Upper lobe of right lung (tissue), 1 donor: ENCODE measurements at places on chromosomes 2 and 18. TPM values are rescaled to one million over a fixed set of nuclear protein-coding genes. Genes with fewer than 3 reads are reported as not detected.
A peak's percentile ranks its signal among the peaks of the same experiment; 100 is the strongest.

The SPATA3 gene
- not detected for total RNA-seq

DNA sequence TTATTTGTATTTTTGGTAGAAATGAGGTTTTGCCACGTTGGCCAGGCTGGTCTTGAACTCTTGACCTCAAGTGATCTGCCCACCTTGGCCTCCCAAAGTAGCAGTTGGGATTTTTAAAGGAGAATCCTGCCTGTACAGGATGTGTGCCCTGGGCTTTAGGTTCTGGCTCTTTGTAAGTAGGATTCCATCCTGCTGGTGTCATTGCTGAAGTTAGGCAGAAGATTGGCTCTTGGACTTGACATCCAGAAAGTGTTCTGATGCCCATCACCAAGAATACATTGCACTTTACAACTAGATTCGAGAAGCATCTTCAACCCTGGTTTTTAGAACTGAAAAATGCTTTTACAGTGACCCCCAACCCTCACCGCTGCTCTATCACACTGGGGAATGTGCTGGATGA lies 4.4 kb upstream of the TWIST2 start:
- no peak overlapping the region for H3K4me3 ChIP-seq
- H3K36me3 ChIP-seq = no peaks in the 10 kb centered on the region
- H3K27me3 ChIP-seq = peaks cover 25% of the 10 kb centered on the region
- no peak overlapping the region for H3K27ac ChIP-seq

- no peak for DNase-seq
- peaks cover 7% of the 10 kb centered on the region for H3K4me1 ChIP-seq
- peaks cover 86% of the 10 kb centered on the region for H3K36me3 ChIP-seq
- H3K27me3 ChIP-seq = no peaks in the 10 kb centered on the region
- peak overlapping the region; percentile 32 for H3K27ac ChIP-seq
Measured at GRCh38 chr2:37020887-37021796, 54.8 kb upstream of the STRN start.

The C1QL2 gene
- not detected for total RNA-seq

The HOXD12 gene
- not detected for total RNA-seq

DNA sequence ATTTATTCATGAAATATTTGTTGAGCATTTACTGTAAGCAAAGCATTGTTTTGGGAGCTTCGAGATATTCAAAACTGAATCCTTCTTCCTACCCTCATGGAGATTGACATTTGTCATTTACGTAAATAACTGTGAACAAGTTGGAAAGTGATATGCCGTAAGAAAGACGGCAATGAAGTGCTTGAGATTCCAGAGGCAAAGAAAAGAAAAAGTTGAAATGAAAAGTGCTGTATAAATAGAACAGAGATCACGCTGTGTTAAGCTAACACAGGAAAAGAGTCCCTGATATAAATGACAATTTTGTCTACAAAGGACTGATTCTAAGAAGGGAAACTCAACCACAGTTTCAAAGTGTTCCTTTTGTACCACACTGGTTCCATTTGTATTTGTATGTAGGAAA lies 1.8 kb downstream of the CHRNA1 start:
- H3K27ac ChIP-seq = no peak overlapping the region
- no peaks in the 10 kb centered on the region for H3K4me1 ChIP-seq
- no peaks in the 10 kb centered on the region for H3K27me3 ChIP-seq
- DNase-seq = no peak
- no peak overlapping the region for H3K4me3 ChIP-seq

The MFSD2B gene
- 0.35 TPM for total RNA-seq

The GPR75 gene
- 2.5 TPM for total RNA-seq

DNA sequence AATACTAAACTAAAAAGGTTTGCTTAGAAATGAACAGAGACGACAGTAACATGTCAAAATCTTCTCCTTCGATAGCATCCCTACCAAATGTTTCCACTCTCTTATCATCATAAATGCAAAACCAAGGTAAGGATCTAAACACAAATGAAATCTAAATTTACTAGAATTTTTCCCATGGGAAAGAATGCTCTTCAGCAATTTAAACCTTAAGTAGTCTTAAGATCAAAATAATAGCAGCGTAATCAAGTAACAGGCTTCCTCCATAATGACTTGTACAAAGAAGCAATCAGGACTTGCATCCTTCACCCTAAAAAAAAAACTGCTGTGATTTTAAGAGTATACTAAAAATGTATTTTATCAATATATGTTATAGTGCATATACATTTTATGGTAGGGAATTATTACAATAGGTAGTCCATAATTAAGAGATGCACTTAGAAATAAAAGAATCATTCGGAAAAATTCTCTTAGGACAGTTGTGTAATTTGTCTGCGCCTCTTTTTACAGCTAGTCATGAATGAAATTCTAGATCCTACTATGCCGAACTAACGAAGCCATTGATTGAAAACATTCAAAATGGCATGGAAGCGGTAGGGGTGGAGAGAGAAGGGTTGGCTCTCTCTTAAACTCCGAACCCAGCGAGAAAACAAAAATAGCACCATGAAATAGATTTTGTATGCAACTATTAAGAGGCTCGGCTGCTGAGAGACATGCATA lies 1.3 kb downstream of the PGAP1 start:
- H3K4me3 ChIP-seq = peak overlapping the region; percentile 81
- H3K27ac ChIP-seq = no peak overlapping the region
- H3K27me3 ChIP-seq = no peaks in the 10 kb centered on the region
- H3K4me1 ChIP-seq = no peaks in the 10 kb centered on the region

DNA sequence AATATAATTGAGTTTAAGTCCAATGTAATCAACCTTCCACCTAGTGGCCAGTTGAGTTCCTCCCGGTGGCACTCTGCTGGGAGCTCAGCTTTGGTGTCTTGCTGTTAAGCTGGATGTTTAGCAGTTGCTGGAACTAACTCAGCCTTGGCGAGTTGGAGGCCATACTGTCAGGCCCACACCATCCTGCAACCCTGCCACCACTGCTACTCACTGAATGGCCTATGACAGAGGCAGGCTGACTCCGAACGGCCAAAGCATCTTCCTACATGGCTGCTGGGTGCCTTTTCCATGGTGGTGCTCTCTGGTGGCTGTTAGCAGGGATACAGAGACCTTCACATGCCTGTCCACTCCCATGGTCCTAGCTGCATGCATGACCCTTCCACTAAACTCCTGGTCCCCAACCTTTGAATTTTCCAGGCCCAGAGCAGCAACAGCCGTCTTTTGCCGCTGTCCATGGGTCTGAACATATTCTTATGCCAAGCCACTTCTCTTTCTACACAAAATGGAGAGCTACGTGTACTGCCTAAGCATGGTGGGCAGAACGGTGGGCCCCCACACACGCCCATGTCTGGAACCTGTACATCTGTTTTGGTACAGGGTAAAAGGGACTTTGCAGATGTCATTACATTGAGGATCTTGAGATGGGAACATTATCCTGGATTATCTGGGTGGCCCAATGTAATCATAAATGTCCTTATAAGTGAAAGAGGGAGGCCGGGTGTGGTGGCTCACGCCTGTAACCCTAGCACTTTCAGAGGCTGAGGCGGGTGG lies 15.0 kb upstream of the TRAF3IP1 start:
- peak; percentile 46 for DNase-seq
- H3K36me3 ChIP-seq = no peaks in the 10 kb centered on the region
- H3K27ac ChIP-seq = no peak overlapping the region
- no peaks in the 10 kb centered on the region for H3K27me3 ChIP-seq
- no peaks in the 10 kb centered on the region for H3K4me1 ChIP-seq

- H3K27me3 ChIP-seq = no peaks in the 10 kb centered on the region
- H3K4me1 ChIP-seq = peaks cover 6% of the 10 kb centered on the region
- no peaks in the 10 kb centered on the region for H3K36me3 ChIP-seq
- DNase-seq = no peak
- H3K4me3 ChIP-seq = peak within 1 kb of the TSS; percentile 63
Measured at GRCh38 chr2:144519934-144520731, at the start of gene ZEB2. Gene ZEB2 (minus strand): TSS chr2:144520119. CDS start chr2:144517350, 2,769 bp downstream.

DNA sequence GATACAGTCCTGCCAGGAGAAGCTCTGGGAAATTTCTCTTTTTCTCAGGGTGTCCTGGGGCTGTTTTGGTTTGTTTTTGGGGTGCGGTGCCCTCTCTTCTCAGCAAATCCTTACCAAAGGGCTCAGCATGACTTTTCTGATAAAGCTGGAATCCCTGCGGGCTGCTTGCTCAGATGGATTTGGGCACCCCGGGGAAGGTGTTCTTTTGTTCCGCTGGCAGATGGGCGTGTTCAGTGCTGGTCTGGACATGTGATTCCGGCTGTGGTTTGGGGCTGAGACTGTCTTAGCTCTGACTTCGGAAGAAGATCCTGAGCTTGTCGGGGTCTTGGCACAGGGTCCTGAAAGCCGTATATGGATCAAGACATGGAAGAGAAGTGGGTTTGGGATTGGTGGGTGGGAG lies 134.2 kb upstream of the SPRED2 start:
- no peak overlapping the region for H3K27ac ChIP-seq
- no peak for DNase-seq
- no peaks in the 10 kb centered on the region for H3K27me3 ChIP-seq
- no peak overlapping the region for H3K4me3 ChIP-seq
- H3K4me1 ChIP-seq = no peaks in the 10 kb centered on the region

DNA sequence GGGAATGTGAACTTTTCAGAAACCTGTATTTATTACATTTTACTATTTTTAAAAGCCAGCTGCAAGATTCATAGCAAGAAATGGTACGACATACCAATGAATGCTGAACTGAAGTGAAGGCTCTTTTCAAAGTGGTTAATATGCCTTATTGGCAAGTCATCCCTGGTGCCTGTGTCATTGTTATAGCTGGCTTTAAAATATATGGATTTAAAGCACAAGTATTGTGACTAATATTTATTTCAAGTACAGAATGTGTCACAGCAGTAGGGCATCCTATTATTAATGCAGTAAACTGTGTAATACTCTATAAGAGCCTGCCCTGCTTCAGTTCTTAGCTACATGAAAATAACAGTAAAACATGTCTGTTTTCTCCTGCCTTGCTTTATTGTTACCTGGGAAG lies 10.8 kb downstream of the TSHZ1 start:
- H3K27ac ChIP-seq = no peak overlapping the region
- no peaks in the 10 kb centered on the region for H3K36me3 ChIP-seq
- no peak overlapping the region for H3K4me3 ChIP-seq
- no peaks in the 10 kb centered on the region for H3K27me3 ChIP-seq
- no peak for DNase-seq
- H3K4me1 ChIP-seq = peaks cover 44% of the 10 kb centered on the region

DNA sequence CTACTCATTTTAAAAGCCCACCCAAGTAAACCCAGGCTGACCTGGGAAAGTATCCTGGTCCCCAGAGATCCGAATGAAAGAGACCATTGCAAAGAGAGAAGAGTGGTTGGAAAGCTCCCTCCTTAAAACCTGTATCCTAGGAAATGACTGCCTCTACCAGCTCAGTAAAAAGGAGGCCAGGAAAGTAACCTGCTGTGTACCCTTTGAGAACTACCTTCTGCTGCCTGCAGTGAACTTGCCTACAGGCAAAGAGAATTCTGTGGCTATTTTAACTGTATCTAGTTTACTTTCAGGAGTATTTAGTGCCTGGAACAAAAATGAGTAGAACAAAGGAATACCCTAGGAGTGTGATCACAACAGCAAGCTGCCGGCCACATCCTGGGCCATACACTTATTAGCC lies 641.7 kb upstream of the NRXN1 start:
- H3K27me3 ChIP-seq = no peaks in the 10 kb centered on the region
- H3K27ac ChIP-seq = no peak overlapping the region
- H3K4me3 ChIP-seq = no peak overlapping the region
- no peak for DNase-seq
- H3K4me1 ChIP-seq = no peaks in the 10 kb centered on the region

GRCh38 chr18:28757466-28758008 lies 580.6 kb upstream of the CDH2 start:
- no peak for DNase-seq
- H3K36me3 ChIP-seq = no peaks in the 10 kb centered on the region
- H3K27ac ChIP-seq = no peak overlapping the region
- H3K4me1 ChIP-seq = no peaks in the 10 kb centered on the region

The COLEC11 gene
- total RNA-seq = 1.5 TPM
